ENCODE measurements at places on chromosomes 5 and 9.
A peak's percentile ranks its signal among the peaks of the same experiment; 100 is the strongest.

DNA sequence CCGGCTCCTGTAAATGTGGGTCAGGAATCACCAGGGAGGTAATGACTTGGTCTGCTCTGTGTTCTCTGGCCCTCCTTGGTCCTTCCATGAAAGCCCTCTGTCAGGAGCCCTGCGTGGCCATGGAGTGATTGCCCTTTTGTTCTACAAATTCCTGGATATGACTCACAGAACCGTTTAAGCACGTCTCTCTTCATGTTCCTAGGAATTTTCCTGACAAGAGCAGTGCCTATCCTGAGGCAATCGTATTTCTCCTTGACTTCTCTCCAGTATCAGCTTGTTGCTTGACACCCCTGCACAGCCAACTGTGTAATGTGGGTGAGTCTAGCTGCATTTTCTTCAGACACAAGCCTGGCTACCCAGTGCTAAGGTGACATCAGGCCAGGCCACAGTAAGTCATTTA is 274.3 kb upstream of the ZNF462 start:
- no peak overlapping the region for H3K4me3 ChIP-seq
- H3K36me3 ChIP-seq: no peaks in the 10 kb centered on the region
- DNase-seq: no peak
- no peak overlapping the region for H3K27ac ChIP-seq

GRCh38 chr9:109441296-109441695 is 56.8 kb downstream of the PTPN3 start:
- H3K4me1 ChIP-seq: peaks cover 33% of the 10 kb centered on the region
- H3K36me3 ChIP-seq: no peaks in the 10 kb centered on the region
- no peak for DNase-seq
- H3K27me3 ChIP-seq: peaks cover 5% of the 10 kb centered on the region
- no peak overlapping the region for H3K4me3 ChIP-seq

DNA sequence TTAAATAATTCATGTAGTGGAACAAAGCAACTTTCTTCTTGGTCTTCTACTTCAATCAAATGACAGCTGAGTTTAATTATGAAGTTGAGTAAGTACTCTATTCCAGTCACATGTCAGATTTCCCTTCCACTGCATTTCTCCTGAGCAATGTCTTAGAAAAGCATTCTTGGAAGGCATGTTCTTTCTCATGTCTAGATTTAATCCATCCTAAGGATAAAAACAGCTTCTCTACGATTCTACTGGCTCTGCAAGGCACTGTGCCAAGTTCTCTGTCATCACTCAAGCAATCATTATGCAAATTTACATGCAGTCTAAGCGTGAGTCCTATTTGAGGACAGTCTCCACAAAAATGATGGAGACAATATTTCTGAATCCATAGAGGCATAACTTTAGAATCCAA is 142.4 kb downstream of the YIPF5 start:
- peak overlapping the region; percentile 72 for H3K27ac ChIP-seq
- no peak for DNase-seq

DNA sequence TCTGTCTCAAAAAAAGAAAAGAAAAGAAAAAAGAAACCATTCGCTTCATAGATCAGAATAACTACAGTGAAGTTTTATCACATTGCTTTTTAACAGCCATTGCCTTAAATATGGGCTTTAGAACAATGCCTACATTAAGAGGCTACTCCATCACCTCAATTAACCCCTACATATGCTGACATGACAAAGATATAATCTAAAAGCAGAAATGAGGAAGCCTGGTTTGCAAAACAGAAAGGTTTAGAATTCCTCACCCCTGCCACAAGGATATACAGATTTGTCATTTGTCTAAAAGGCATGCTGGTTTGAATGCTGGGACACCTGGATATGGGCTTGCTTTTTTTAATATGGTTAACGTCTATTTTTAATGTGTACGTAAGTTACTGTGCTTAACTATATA is 1353.0 kb upstream of the C9orf72 start:
- H3K4me1 ChIP-seq: no peaks in the 10 kb centered on the region
- no peak for DNase-seq
- no peaks in the 10 kb centered on the region for H3K36me3 ChIP-seq
- H3K27me3 ChIP-seq: no peaks in the 10 kb centered on the region
- H3K27ac ChIP-seq: no peak overlapping the region

DNA sequence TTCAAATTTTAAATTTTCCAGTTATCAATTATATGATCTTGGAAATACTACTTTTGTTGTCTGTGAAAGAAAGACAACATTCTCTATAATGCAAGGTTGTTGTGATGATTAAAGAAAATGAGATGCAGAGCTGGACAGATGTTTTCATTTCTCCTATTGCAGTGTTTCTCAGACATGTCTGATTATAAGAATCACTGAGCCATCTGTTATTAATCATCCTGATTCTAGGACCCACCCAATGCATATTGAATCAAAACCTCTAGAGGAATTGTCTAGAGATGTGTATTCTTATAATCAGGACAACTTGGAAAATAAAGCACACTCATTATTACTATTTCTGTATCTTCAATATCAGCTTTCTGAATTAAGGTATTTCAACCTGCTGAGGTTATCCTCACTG is 121.1 kb upstream of the ASTN2 start:
- H3K27me3 ChIP-seq: no peaks in the 10 kb centered on the region
- H3K36me3 ChIP-seq: no peaks in the 10 kb centered on the region
- no peak for DNase-seq
- no peak overlapping the region for H3K27ac ChIP-seq
- no peaks in the 10 kb centered on the region for H3K4me1 ChIP-seq
- H3K4me3 ChIP-seq: no peak overlapping the region

DNA sequence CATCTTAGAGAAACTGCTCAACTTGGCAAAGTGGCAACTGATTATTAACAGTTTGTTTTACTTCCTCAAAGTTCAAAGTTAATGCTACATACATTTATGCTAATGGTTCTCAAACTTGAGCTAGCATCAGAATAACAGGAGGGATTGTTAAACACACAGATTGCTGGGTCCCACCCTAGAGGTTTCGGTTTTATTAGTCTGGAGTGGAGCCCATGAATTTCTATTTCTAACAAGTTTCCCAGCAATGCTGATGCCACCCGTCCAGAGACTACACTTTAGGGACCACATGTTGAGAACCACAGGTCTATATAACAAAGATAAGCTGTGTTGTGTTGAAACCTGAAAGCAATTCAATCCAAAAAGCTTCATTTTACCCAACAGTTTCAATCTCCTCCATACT is 95.3 kb downstream of the FBXW11 start:
- no peak overlapping the region for H3K27ac ChIP-seq
- DNase-seq: no peak
- H3K36me3 ChIP-seq: peaks cover 17% of the 10 kb centered on the region
- H3K4me1 ChIP-seq: peaks cover 44% of the 10 kb centered on the region
- H3K4me3 ChIP-seq: no peak overlapping the region

DNA sequence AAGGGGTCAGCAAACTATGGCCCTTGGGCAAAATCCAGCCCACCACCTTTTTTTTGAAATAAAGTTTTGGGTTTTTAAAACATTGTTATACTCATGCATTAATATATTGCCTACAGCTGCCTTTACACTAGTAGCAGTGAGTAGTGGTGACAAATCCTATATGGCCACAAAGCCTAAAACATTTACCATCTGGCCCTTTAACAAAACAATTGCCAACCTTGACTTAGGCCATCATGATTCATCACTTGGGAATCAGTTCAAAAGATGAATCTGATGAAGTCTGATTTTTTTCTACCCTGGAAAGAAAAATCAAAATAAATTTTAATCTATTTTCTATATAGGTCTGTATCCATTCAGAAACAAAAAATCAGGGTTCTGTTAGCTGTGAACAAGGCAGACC is 484.9 kb downstream of the BNC2 start:
- no peaks in the 10 kb centered on the region for H3K36me3 ChIP-seq
- no peak overlapping the region for H3K27ac ChIP-seq
- no peak overlapping the region for H3K4me3 ChIP-seq
- DNase-seq: no peak
- no peaks in the 10 kb centered on the region for H3K27me3 ChIP-seq
- no peaks in the 10 kb centered on the region for H3K4me1 ChIP-seq

DNA sequence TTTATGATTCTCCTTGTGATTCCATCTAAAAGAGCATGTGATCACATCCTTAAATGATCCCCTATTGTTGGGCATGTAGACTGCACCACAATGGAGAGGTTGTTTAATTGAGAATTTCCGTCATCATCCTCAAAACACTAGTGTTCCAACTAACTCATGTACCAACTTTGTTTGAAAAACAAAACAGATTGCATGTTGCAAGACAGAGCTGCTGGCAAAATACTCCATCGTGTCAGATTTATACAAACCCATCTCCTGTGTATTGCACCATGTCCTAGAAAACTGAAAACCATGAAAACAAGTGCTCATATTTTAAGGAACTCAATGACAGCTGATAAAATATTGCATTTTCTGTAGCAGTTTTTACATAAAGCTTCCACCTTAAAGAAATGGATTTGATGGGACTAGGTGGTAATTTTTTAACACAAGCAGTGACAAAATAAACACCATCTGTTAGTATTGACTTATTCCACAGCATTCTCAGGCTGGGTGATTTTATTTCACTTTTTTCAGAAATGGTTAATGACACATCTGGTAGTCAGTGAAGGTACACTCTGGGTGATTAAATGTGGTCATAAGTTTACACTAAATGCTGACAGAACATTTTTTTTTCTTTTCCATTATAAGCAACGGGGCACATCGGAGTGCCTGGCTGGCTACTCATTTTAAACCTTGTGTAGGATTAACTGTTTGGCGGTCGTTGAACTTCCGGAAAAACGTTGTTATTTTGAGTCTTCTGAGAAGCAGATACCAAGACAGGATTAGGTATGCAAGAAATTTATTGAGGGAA is 602.9 kb upstream of the WWC1 start:
- no peaks in the 10 kb centered on the region for H3K4me1 ChIP-seq
- H3K36me3 ChIP-seq: no peaks in the 10 kb centered on the region
- no peak for DNase-seq
- H3K27me3 ChIP-seq: no peaks in the 10 kb centered on the region
- H3K4me3 ChIP-seq: no peak overlapping the region
- no peak overlapping the region for H3K27ac ChIP-seq

Measured in left ventricle myocardium inferior (tissue), 1 donor.